ENCODE measurements at places on chromosomes 16 and 17.
A peak's percentile ranks its signal among the peaks of the same experiment; 100 is the strongest.

- ATAC-seq, result no peak
These were observed 1001.6 kb upstream of the CDH8 start for GRCh38 chr16:63037761-63038396.

DNA sequence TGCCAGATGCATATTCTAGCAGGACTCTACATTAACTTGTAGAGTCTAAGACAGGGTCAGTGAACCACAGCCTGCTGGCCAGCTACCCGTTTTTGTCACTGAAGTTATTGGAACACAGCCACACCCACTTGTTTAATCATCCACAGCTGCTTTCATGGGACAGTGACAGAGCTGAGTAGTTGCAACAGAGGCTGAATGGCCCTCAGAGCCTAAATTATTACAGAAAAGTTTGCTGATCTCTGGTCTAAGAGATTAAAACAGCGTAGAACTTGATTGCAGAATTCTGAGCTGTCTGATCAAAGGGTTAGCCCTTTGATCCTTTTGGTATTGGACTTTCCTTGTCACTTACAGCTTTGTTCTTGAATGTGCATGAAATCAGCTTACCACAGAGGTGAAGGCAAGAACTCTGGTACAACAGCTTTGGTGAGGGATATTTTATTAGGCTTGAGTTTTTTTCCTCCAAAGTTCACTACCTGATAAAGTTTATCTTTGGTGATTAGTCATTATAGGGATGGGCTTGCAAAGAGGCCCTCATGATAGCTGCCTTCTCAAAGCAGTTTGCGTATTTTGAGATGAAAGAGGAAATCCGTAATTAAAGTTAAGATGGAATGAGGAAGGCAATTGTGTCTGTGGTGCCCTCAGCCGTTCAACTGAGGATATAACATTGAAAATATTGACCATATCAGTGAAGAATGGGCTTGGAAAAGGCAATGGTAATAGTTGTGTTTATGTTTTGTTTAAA lies 23.6 kb downstream of the ALDH3A2 start:
- peak; percentile 64 for ATAC-seq

DNA sequence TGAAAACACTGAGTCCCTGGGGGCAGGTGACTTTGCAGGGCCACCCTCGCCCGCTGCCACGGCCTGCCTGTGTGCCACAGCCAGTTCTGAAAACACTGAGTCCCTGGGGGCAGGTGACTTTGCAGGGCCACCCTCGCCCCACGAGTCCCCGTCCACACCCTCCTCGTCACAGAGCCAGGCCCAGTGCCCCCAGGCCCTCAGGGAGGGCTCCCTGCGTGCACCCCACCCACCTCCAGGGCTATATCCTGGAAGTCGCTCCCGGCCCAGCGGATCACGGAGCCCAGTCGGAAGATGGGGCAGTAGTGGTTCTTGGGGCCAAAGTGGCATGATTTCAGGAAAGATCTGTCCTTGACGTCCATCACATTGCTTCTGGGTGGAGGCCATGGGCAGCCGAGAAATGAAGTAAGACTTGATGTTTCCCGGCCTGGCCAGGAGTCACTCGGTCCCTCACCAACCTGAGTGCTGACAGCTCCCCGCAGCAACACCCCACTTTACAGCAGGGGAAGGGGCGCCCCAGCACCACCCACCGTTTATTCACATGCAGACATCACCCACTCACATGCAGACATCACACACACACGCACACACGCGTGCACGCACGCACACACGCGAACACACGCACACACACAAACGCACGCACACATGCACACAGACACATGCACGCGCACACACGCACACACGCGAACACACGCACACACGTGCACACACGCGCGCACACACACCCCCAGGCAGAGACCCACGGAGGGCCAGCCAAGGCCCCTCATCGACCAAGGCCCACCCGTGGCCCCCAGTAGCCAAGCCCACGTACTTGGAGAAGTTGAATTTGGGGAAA lies 6.5 kb downstream of the P2RX5 start:
- peak; percentile 7 for ATAC-seq

- no peak for ATAC-seq
These were observed 85.6 kb upstream of the NETO2 start for GRCh38 chr16:47229053-47230050.

GRCh38 chr17:76382351-76382802 lies 2.0 kb upstream of the SPHK1 start:
- ATAC-seq, result no peak

DNA sequence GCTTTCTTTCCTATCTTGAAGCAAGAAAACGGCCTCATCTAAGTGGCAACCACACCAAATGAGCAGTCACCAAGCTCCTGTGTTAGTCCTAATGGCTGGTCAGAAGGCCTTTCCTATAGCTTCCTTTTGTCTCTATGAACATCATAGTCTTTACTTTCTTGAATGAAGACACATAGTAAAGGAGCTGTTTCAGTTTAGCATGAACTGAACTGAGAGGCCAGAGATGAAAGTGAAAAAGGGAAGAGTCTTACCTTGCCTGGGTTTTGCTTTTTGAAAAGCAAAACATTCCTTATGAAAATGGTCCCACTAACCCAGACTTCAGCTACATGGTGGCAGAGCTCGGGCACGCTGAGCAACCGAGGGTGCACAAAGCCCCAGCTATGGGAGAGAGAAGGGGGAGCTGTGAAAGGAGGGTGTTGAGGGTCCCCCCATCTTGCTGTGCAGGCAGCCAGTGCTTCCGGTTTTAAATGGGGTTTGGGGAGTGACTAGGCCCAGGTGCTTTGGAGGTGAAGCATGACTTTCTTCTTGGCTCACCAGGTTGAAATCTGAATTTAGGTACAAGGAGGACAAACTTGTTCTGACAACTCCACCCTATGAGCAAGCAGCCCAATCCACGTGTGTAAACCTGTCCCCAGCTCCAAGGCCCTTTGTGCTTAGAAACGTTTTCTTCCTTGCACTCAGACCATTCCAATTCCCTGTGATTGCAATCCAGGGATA lies 9.1 kb upstream of the PSMC3IP start:
- peak; percentile 88 for ATAC-seq

- no peak for ATAC-seq
These were observed 12.2 kb downstream of the ABCC1 start for GRCh38 chr16:15961571-15962090.

GRCh38 chr17:42779936-42780850 lies at the start of gene WNK4:
TSS of gene WNK4 (plus strand) at chr17:42780610. CDS start at chr17:42780699, 89 bp downstream.
- ATAC-seq, result peak; percentile 13

- no peak for ATAC-seq
These were observed 26.5 kb downstream of the PLA2G10 start for GRCh38 chr16:14667347-14668266.

All from esophagus mucosa (tissue), 1 donor.